AG09309 (cell line): ENCODE measurements at places on chromosomes 6 and 20.

DNA sequence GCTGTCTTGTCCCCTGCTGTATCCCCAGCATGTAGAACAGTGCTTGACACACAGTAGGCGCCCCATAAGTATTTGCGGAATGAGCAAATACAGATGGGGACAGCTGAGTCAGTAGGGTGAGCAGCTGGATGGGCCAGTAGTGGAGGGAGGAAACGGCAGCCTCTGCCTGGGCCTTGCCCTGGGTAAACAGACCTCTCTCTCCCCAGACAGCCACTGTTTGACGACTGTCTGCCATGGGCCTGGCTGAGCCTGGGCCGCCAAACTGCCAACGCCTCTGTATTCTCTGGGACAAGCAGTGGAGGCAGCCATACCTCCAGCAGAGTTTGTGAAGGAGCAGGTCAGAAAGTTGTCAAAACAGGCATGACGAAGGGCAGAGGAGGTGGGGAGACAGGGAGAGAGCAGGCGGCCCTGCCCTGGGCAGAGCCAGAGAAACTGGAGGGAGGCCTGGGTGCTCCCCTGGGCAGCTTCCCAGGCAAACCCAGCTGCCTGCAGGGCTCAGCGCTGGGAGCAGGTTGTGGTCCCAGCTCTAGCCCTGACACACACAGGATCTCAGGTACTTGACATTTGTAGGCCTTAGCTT is 15.2 kb downstream of the HNF4A start:
- DNase-seq, result no peak

- DNase-seq, result no peak
These were observed 72.3 kb upstream of the NCOA3 start for GRCh38 chr20:47429409-47429808.

GRCh38 chr6:107184435-107184834 is 69.1 kb upstream of the BEND3 start:
- no peak for DNase-seq

GRCh38 chr6:70180183-70180900 is 122.5 kb downstream of the COL9A1 start:
- DNase-seq, result no peak

GRCh38 chr6:50602292-50602691 is 111.0 kb upstream of the TFAP2D start:
- no peak for DNase-seq

DNA sequence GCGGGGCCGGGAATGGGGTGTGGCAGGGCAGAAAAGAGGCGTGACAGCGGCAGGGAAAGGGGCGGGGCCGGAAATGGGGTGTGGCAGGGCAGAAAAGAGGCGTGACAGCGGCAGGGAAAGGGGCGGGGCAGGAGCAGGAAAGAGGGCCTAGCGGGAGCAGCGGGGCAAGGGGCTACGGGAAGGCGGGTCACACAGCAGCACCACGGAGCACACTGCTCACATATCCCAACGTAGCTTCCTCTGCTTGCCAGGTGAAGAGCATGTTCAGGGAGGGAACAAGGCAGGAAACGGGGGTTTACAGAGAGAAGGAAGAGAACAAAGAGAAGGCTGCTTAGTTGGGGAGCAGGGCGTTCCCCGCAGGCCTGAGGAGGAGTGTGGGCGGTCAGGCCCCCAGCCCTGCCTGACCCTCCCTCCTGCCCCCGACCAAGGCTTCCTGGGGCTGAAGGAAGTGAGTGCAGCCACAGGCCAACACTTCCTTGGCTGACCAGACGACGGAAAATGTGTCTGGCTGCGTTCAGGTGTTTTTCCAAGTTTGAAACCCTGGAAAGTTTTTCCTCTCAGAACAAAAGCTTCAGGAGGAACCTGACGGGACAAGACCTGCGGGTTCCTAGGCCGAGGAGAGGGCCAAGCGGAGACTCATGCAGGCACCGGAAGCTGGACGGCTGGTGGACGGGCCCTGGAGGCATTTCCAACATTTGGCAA is 13.8 kb downstream of the UCKL1 start:
- DNase-seq, result no peak

DNA sequence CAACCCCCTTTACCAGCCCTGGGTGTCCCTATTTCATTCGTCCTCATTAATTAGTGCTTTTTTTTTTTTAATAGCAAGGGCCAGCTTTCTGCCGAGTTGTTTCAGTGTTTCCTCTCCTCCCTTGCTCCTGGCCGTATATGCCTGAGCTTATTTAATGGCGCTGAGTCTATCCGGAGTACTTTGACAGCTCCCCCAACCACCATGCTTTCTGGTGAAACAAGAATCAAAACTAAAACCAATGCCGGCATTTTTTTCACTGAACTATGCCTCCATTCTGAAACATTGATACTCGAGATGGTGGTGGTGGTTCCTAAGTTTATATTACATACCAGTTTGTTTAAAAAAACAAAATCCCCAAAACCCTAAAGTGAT is 1.2 kb downstream of the DCBLD1 start:
- no peak for DNase-seq

- no peak for DNase-seq
These were observed 11.5 kb downstream of the NFKBIL1 start for GRCh38 chr6:31558631-31559500.

- DNase-seq, result no peak
These were observed 8.4 kb downstream of the FOXS1 start for GRCh38 chr20:31836853-31837608.

- DNase-seq, result no peak
These were observed 54.9 kb upstream of the ARHGAP18 start for GRCh38 chr6:129764761-129765407.
